ENCODE measurements at places on chromosomes 12 and 14. TPM values are rescaled to one million over a fixed set of nuclear protein-coding genes. Genes with fewer than 3 reads are reported as not detected.

The ABCC9 gene
- total RNA-seq, result not detected

GRCh38 chr14:104912053-104912452, 12.6 kb upstream of the PLD4 start:
- H3K4me1 ChIP-seq, result no peaks in the 10 kb centered on the region
- peaks cover 5% of the 10 kb centered on the region for H3K36me3 ChIP-seq
- H3K27ac ChIP-seq, result no peak overlapping the region
- H3K27me3 ChIP-seq, result peaks cover 39% of the 10 kb centered on the region
- DNase-seq, result no peak

GRCh38 chr12:31477687-31478086, 113.2 kb downstream of the DENND5B start:
- H3K27me3 ChIP-seq, result peaks cover 2% of the 10 kb centered on the region
- H3K27ac ChIP-seq, result no peak overlapping the region
- no peak for DNase-seq
- H3K4me3 ChIP-seq, result no peak overlapping the region
- no peaks in the 10 kb centered on the region for H3K4me1 ChIP-seq

GRCh38 chr12:23540572-23540971, 408.9 kb downstream of the SOX5 start:
- DNase-seq, result no peak
- no peaks in the 10 kb centered on the region for H3K36me3 ChIP-seq
- H3K27me3 ChIP-seq, result no peaks in the 10 kb centered on the region
- H3K4me1 ChIP-seq, result no peaks in the 10 kb centered on the region
- H3K4me3 ChIP-seq, result no peak overlapping the region

DNA sequence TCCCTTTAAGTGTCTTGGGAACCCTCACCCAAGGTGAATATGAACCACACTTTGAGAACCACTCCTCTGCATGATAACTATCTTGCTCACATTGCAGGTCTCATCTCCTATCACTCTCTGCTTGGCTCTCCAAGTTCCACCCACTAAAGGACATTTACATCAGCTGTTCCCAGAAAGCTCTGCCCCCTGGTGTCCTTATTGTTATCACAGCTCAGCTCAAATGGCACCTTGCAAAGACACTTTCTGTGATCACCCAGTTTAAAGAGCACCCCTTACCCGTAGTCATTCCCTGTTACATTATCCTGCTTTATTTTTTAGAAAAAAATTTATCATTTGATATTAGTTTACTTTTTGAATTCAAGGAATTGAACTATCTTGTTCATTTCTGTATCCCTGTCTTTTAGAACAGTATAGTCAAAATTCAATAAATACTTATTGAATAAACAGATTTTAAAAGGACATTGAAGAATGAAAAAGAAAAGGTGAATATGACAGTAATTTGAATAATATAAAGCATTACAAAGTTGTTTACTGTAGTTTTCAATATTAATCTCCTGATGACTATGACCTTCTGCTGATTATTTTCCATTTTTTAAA, 20.5 kb upstream of the GUCY2C start:
- H3K4me3 ChIP-seq, result no peak overlapping the region
- no peak overlapping the region for H3K27ac ChIP-seq
- no peaks in the 10 kb centered on the region for H3K36me3 ChIP-seq
- peak; percentile 67 for DNase-seq

DNA sequence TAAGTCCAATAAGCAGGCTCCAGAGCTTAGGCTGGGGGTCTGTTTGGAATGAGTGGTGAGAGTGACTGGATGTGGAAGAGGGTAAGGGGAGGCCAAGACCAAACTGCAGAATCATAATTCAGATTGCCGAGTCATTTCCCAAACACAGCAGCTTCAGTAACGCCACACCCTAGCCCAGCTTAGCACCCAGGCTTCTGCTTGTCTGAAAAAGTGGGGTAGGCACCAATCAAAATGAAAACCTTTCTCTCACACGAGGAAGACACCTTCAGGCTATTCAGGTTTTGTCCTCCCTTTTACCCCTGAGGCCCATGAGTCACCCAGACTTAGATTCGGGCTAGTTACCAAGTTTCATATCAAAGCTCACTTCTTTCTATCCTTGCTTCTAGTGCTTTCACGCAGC, 306.1 kb downstream of the DAD1 start:
- DNase-seq, result no peak
- no peaks in the 10 kb centered on the region for H3K36me3 ChIP-seq
- H3K27me3 ChIP-seq, result no peaks in the 10 kb centered on the region
- no peak overlapping the region for H3K27ac ChIP-seq

- H3K27me3 ChIP-seq, result no peaks in the 10 kb centered on the region
- DNase-seq, result no peak
- H3K4me1 ChIP-seq, result peaks cover 19% of the 10 kb centered on the region
- no peaks in the 10 kb centered on the region for H3K36me3 ChIP-seq
These were observed 3.5 kb downstream of the ULK1 start for GRCh38 chr12:131897875-131898274.

GRCh38 chr12:117101953-117102799, 3.0 kb upstream of the TESC start:
- no peak overlapping the region for H3K4me3 ChIP-seq
- DNase-seq, result no peak
- peaks cover 34% of the 10 kb centered on the region for H3K4me1 ChIP-seq
- H3K27me3 ChIP-seq, result peaks cover 21% of the 10 kb centered on the region
- H3K36me3 ChIP-seq, result no peaks in the 10 kb centered on the region
- no peak overlapping the region for H3K27ac ChIP-seq

GRCh38 chr12:45050751-45051571, at the start of gene DBX2:
Gene DBX2 (minus strand): TSS chr12:45051099. CDS start chr12:45050927, 172 bp downstream.
- peaks cover 62% of the 10 kb centered on the region for H3K27me3 ChIP-seq
- no peaks in the 10 kb centered on the region for H3K36me3 ChIP-seq
- H3K4me3 ChIP-seq, result peak within 1 kb of the TSS; percentile 45
- no peak for DNase-seq

The TMCC3 gene
- total RNA-seq, result 0.18 TPM

DNA sequence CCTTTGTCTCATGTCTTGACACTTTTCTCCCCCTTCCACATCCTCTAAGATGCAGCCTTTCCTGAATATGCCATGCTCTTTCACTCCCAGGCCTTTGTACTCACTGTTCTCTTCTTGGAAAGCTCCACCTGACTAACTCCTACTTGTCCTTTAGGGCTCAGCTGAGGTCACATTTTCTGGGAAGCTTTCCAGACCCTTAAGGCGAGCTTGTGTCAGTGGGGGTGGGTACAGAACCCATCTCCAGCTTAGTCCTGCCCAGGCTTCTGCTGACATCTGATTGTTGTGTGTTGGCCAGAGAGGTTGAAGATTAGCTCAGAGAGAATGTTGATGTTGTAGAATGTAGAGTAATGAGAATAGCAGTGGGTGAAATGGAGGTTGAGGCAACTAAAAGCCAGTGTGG, 2.9 kb upstream of the TSFM start:
- no peak overlapping the region for H3K4me3 ChIP-seq
- no peak overlapping the region for H3K27ac ChIP-seq
- DNase-seq, result no peak
- H3K36me3 ChIP-seq, result peaks cover 12% of the 10 kb centered on the region
- H3K27me3 ChIP-seq, result no peaks in the 10 kb centered on the region

GRCh38 chr12:64390275-64390851, at the start of gene C12orf56:
Gene C12orf56 (minus strand): TSS chr12:64390758. CDS start chr12:64390565, 193 bp downstream.
- no peak within 1 kb of the TSS for H3K27ac ChIP-seq
- peaks cover 10% of the 10 kb centered on the region for H3K27me3 ChIP-seq
- DNase-seq, result peak; percentile 38
- H3K36me3 ChIP-seq, result no peaks in the 10 kb centered on the region
- peak within 1 kb of the TSS; percentile 63 for H3K4me3 ChIP-seq
- H3K4me1 ChIP-seq, result peaks cover 16% of the 10 kb centered on the region

- H3K36me3 ChIP-seq, result no peaks in the 10 kb centered on the region
- no peaks in the 10 kb centered on the region for H3K4me1 ChIP-seq
- no peak overlapping the region for H3K27ac ChIP-seq
- peaks cover 30% of the 10 kb centered on the region for H3K27me3 ChIP-seq
- H3K4me3 ChIP-seq, result no peak overlapping the region
These were observed 9.9 kb downstream of the GPHB5 start for GRCh38 chr14:63308723-63309317.

DNA sequence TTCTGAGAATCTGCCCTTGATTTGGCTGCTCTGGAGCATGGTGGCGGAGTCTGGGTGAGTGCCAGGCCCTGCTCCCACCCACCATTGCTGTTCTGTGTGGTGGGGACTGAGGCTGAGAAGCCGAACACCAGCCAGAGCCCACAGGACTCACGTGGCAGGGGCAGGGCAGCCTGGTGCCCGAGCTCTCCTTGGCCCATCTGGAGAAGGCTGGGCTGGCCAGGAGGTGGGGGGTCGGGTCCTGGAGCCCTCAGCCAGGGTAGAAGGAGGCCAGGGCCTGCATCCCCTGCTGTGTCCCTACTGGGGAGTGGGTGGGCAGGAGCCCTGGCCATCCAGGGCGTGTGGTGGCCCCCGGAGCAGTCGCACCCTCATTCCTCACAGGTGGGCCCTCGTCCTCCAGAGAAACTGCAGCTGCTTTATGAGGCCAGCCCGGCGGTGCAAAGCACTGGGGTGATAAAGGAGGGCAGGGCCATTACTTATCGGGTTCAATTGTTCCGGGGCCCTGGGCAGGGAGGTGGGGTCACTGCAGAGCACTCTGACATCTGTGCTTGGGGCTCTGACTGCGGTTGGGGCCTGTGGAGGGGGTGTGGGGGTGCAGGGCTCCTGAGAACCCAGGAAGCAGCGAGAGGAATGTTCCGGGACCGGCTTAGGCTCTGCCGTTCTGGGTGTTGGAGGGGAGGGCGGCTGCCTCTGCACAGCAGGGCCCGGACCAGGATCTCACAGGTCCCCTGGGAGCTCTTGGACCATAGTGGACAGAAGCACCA, 217.5 kb upstream of the C14orf180 start:
- no peaks in the 10 kb centered on the region for H3K27me3 ChIP-seq
- H3K4me1 ChIP-seq, result no peaks in the 10 kb centered on the region
- H3K36me3 ChIP-seq, result no peaks in the 10 kb centered on the region
- H3K4me3 ChIP-seq, result no peak overlapping the region
- no peak overlapping the region for H3K27ac ChIP-seq
- no peak for DNase-seq

DNA sequence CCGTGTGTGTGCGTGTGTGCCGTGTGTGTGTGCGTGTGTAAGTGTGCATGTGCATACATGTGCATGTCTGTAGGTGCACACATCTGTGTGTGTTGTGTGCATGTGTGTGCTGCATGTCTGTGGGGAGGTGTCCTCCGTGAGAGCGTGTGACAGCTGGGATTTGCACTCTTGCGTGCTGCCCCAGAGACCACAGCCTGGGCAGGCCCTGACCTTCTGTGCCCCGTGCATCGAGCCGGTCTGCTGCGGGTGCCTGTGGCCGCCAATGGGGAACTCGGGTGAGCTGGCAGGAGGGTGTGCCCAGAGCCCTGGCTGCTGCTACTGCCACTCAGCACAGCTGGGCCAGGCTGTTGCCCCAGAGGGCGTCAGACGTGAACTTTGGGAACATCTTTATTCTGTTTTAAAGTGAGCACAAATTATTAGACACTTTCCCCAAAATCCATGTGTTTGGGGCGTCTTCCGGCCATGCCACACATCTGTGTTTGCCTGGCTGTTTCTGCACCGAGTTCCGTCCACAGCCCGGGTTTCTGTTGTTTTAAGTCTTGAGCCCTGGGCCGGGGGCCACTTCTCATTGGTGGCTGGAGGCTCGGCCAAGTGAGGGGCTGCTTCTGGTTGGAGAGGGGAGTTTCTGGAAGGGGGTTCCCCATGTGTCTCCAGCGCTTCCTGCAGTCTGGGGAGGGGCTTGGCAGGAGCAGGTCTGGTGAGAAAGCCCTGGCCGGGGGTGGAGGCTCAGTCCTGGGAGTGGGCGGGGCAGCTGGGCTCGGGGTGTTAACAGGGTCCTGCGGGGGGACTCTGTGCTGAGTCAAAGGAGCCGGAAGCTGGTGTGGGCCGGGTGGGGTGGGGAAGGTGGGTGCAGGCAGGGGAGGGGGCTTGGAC, 7.6 kb downstream of the CEP170B start:
- DNase-seq, result no peak
- no peak overlapping the region for H3K4me3 ChIP-seq

The OR4M1 gene
- not detected for total RNA-seq

DNA sequence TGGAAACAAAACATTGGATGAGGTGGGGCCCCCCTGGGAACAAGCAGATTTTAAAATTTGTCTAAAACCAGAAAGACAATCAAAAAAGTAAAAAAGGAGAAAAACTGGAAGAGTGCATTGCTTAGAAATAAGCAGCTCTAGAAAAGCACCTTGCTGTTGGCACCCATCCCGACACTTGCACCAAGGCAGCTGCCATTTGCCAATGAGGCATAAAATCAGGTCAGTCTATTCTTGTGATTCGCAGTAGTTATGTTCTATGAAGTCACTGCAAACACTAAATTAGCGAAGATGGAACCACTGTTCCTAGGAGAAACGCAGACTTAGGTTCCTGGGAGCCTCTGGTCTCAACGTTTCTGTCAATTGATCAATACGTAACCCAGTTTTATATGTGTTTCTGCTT, 16.2 kb downstream of the VPS33A start:
- H3K27ac ChIP-seq, result no peak overlapping the region
- no peaks in the 10 kb centered on the region for H3K27me3 ChIP-seq
- H3K4me1 ChIP-seq, result peaks cover 7% of the 10 kb centered on the region
- no peak overlapping the region for H3K4me3 ChIP-seq
- DNase-seq, result no peak

The PCED1B gene
- total RNA-seq, result 74.2 TPM

- peak overlapping the region; percentile 91 for H3K27ac ChIP-seq
- H3K4me1 ChIP-seq, result peaks cover 45% of the 10 kb centered on the region
- peak overlapping the region; percentile 86 for H3K4me3 ChIP-seq
- peak; percentile 48 for DNase-seq
- peaks cover 3% of the 10 kb centered on the region for H3K27me3 ChIP-seq
These were observed 768 bp downstream of the PTPN11 start for GRCh38 chr12:112419297-112420133.

The USP44 gene
- total RNA-seq, result 17.1 TPM

The ENDOU gene
- total RNA-seq, result not detected

The CDKL1 gene
- 12.0 TPM for total RNA-seq

The TAS2R20 gene
- total RNA-seq, result 2.2 TPM

GRCh38 chr12:104630230-104630670, 173.5 kb downstream of the CHST11 start:
- no peak for DNase-seq
- H3K27me3 ChIP-seq, result no peaks in the 10 kb centered on the region
- peaks cover 18% of the 10 kb centered on the region for H3K4me1 ChIP-seq
- H3K36me3 ChIP-seq, result peaks cover 50% of the 10 kb centered on the region
- H3K4me3 ChIP-seq, result no peak overlapping the region

DNA sequence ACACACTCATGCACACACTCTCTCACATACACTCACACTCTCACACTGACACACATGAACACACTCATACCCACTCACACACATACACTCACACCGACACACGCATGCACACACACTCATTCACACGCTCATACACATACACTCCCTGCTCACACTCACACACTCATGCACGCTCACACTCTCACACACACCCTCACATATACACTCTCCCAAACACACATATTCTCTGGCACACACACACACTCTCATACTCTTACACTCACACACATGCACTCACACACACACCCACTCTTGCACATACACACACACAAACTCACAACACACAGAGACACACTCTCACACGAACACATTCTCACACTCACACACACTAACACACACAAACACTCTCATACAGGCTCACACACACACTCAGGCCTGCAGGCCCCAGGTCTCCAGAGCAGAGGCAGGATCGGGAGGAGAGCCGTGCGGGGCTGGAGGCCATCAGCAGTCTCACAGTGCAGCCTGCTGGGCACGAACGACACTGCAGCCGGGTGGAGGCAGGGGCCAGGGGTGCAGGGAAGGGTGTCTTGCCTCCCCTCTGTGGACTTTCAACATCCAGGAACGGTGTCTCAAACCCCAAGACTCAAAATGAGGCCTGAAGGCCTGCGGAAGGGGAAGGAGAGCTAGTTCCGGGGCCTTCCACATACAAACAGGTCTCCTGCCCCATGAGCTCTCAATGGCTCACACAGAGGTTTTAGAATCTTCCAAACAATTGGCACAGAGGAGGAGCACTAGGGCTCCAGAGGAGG, 148.7 kb downstream of the ANO2 start:
- peaks cover 5% of the 10 kb centered on the region for H3K27me3 ChIP-seq
- no peak overlapping the region for H3K4me3 ChIP-seq
- H3K36me3 ChIP-seq, result no peaks in the 10 kb centered on the region
- H3K4me1 ChIP-seq, result no peaks in the 10 kb centered on the region
